ENCODE measurements at places on chromosomes 7 and 10. TPM values are rescaled to one million over a fixed set of nuclear protein-coding genes. Genes with fewer than 3 reads are reported as not detected.

Gene CPEB3
- total RNA-seq: 0.32 TPM

Gene SFTPD
- total RNA-seq: not detected

Gene LIPF
- not detected for total RNA-seq

Gene DNTT
- total RNA-seq: not detected

Gene DDC
- total RNA-seq: not detected

Gene CYP2C8
- total RNA-seq: not detected

Gene FXYD4
- total RNA-seq: not detected

Gene IL2RA
- not detected for total RNA-seq

Gene TRIM4
- 16.3 TPM for total RNA-seq

Gene TMEM229A
- total RNA-seq: not detected

Gene TNKS2
- total RNA-seq: 58.1 TPM

Gene NACAD
- total RNA-seq: 0.32 TPM

Gene WASHC2C
- total RNA-seq: 27.0 TPM

Gene MNX1
- not detected for total RNA-seq

Gene HTR7
- total RNA-seq: 0.32 TPM

Gene SPAM1
- not detected for total RNA-seq

Gene GNGT1
- total RNA-seq: not detected

Gene FGFBP3
- total RNA-seq: 0.30 TPM

Gene PWWP2B
- total RNA-seq: 9.7 TPM

Gene ARHGAP21
- 44.5 TPM for total RNA-seq

Gene AEBP1
- 4.7 TPM for total RNA-seq

Gene CEP55
- 45.8 TPM for total RNA-seq

Gene CACNB2
- not detected for total RNA-seq

Gene ASB4
- not detected for total RNA-seq

Gene JAKMIP3
- not detected for total RNA-seq

Gene SNX10
- 0.32 TPM for total RNA-seq

Gene CC2D2B
- total RNA-seq: 0.32 TPM

Gene PPP1R3C
- 1.9 TPM for total RNA-seq
